ENCODE measurements at places on chromosomes 3 and 15.
A peak's percentile ranks its signal among the peaks of the same experiment; 100 is the strongest.

DNA sequence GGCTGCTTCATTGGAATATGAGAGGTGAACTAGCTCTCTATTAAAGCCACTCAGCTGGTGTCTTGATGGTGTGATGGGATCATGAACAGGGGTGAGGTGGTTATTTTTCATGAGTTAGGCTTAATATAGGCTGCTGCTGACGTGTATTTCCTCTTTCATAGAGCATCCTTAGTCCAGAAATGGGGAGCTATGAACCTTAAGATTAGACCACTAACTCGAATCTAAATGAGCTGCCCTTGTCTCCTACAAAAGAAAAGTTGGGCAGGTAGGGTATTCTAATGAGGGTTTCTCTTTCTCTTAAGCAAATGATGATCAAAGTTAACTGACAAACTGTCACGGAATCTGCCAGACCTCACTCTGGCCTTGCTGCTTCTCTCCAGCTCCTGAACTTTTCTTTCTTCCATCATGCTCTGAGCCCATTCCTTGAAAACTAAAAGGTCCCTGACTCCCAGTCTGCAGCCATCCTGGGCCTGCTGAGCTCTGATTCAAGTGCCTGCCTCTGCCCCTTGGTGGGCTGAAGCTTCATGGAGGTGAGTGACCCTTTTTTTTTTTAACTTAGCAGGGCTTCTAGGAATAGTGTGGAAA, at the start of gene TRIM69:
TSS of gene TRIM69 (plus strand) at position 348 of the 585 bp plus-strand sequence. CDS start at position 525, 177 bp downstream.
- no peak for DNase-seq

DNA sequence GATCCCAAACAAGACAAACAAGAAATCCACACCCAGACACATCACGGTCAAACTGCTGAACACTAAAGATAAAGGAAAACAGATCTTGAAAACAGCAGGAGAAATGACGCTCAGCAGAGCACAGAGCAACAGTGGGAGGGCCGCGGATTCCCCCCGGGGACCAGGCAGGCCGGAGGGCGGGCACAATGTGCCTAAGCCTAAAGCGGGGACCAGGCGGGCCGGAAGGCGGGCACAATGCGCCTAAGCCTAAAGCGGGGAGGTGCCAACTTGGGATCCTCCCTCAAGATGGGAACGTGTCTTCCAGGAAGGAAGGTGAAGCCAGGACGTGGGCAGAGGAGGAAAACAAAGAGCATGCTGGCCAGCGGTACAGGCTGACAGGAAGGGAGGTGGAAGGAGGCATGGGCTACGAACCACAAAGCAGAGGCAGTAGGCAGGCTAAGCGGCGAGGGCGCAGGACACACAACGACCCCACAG, 31.1 kb downstream of the CYFIP1 start:
- DNase-seq: no peak

DNA sequence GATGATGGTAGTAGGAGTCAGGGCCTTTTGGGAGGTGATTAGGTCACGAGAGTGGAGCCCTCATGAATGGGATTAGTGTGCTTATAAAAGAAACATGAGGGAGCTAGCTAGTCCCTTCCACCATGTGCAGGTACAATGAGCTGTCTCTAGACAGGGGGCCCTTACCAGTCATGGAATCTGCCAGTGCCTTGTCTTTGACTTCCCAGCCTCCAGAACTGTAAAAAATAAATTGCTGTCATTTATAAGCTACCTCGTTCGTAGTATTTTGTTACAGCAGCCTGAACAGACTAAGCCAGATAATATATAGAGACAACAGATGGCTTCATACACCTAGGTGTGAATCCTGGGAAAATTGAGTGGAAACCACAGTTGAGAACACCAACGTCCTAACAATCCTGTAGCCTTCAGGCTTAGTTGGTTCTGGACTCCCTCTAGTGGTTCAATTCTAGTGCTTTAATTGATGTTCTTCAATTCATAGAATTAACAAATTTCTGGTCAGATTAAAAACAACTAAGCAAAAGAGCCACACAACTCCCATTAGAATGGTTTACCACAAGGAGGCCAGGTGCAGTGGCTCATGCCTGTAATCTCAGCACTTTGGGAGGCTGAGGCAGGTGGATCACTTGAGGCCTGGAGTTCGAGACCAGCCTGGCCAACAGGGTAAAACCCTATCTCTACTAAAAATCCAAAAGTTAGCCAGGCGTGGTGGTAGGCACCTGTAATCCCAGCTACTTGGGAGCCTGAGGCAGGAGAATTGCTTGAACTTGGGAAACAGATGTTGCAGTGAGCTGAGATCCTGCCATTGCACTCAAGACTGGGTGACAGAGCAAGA, 21.3 kb upstream of the GATM start:
- peak; percentile 52 for DNase-seq

DNA sequence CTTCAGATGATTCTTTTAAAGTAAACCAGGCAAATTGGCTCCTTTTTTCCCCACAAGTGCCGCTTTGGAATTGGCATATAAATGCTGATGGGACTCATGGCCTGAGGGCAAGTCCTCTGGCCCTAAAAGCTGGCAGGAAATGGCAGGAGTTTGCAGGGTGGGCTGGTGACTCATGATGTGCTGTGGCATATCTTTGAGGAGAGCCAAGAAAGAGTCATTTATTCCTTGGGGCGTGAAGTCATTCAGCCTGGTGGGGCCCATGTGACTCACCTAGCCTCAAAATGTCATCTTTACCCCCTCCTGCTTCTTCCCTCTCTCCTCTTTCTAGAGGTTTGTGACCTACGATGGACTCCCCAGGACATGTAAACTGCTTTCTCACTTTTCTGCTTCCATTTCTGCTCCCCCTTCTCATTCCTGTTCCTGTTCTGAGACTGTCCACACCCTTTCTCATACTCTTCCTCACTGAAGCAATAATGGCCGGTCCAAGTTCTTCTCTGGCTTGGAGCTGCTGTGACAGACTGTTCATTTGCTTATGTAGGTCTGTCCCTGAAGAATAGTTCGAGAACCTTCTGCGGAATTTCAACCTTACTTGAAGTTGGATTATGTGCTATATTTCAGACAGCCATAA, 326.1 kb downstream of the SATB1 start:
- DNase-seq: peak; percentile 68

DNA sequence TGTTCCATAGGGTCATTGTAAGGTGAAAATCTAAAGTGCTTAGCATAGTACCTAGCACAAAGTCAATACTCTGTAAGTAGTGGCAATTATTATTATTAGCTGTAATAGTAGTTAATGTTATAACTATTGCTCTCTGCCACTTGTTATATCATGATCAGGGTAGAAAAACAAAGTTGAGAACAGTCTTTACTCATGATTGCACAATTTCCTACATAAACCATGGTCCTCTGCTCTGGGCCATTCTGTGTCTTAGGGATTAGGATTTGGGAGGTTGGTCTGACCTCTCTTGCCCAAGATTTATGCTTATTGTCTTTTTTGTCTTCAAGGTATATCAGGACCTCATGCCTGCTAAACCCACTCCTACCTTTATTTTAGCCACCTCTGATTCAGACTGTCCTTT, 4.3 kb upstream of the LRRC58 start:
- DNase-seq: no peak

DNA sequence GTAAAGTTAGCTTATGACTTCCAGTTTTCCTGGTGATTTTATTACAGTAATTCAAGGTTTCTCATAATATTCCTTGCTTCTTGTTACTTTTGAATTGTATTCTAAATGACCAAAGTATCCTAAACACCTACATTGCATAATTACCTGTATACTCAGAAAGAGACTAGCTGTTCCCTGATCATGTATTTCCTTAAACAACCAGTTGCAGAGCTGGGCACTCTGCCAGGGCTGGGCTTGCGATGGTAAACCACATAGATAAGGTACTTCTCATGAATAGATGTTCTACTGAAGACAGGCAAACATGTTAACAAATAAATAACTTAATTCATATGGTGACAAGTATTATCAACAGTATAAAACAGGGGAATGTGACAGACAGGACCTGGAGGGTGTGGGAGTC, 142.3 kb upstream of the WNT5A start:
- no peak for DNase-seq

DNA sequence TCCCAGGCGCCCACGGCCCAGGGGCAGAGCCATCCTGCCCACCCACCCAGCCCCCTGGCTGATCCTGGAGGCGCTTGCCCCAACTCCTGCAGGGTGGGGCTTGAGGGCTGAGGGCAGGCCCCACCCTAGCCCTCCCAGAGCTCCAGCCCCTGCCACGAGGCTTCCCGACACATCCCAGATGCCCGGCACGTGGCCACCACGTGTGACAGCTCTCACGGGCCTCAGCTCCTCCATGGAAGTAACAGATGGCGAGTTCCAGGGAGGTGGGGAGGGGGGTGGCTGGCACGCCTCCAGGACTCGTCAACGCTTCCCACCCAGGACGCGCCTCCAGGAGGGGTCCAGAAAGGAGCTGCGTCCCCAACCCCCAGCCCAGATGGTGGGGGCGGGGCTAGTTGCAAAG, 29.1 kb downstream of the PLXND1 start:
- no peak for DNase-seq
